ENCODE measurements at places on chromosomes 5 and 9.

DNA sequence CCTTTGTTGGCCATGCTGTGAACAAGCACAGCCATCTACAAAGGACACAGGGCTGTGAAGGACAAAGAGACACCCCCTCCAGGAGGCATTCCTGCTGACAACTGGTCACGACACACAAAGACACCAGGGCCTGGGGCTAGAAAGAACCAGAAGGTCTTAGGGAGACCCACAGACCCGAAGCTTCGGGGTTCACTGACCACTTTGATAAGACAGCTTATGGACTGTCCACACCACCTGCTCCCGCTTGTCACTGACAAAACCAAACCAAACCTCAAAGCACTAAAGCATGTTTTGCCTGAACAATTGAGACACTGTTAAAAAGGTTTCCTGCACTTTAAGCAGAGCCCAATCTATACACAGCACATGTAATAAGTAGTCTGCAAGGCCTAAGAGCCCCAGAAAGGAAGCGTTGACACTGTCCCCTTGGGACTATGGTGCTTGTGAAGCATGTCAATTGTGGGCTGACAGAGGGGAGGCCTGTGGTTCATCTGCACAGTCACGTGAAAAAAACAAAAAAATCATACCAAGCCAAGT, 185.0 kb downstream of the GAPVD1 start:
- peak overlapping the region; percentile 38 for H3K4me3 ChIP-seq
- peaks cover 51% of the 10 kb centered on the region for H3K4me1 ChIP-seq
- H3K27ac ChIP-seq = peak overlapping the region; percentile 56
- peaks cover 59% of the 10 kb centered on the region for H3K36me3 ChIP-seq
- peak; percentile 100 for ATAC-seq

DNA sequence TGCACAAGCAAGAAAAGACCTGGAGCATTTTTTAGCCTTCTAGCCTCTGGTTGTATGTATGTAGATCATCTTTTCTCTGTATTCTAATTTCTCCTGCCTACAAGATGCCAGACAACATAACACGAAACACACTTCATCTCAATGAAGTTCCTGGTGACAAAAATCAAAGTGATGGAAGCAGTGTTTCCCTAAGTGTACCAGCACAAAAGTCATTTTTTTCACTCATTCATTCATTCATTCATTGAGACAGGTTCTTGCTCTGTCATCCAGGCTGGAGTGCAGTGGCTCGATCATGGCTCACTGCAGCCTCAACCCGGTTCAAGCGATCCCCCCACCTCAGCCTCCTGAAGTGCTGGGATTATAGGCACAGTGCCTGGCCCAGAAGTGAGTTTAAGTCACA, 71.5 kb upstream of the SAP30L start:
- no peaks in the 10 kb centered on the region for H3K27me3 ChIP-seq
- no peak for ATAC-seq
- no peak overlapping the region for H3K4me3 ChIP-seq
- no peaks in the 10 kb centered on the region for H3K4me1 ChIP-seq

DNA sequence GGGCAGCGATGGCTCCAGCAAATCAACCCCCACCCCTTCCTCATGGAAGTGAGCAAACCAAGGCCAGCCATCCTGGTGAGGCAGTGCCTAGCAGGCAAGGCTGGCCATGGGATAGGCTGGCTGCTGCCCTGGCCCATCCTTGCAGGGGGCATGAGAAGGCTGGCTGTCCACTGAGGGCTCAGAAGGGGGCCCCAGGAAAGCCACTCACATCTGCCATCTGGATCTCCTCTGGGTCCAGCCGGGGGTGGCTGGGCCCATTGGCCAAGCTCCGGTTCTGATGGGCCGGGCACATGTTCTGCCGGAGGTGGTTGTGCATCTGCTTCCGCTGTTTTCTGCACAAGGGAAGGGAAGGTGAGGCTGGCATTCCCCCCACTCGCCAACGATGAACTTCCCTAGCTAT, 57.1 kb downstream of the PSD2 start:
- H3K27me3 ChIP-seq = no peaks in the 10 kb centered on the region
- H3K4me3 ChIP-seq = no peak overlapping the region
- H3K27ac ChIP-seq = no peak overlapping the region
- H3K4me1 ChIP-seq = peaks cover under 1% of the 10 kb centered on the region
- no peak for ATAC-seq
- no peaks in the 10 kb centered on the region for H3K36me3 ChIP-seq

DNA sequence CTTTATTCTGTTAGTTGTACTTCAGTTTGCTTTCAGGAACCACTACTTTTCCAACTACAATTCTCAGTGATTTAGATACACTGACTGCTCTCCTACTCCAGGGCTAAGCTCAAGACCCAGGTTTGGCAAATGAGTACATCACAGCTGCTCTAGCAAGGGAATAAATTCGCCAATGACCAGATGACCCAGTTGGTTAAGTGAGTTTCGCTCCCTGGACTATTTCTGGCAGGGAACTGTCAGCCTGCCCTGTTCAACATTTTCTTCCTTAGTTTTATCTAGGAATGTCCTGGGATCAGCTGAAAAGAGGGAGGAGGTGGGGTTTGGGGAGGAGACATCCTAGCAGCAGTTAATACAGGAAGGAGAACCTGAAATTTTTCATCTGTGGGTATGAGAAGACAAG, 6.4 kb upstream of the STARD4 start:
- H3K27me3 ChIP-seq = no peaks in the 10 kb centered on the region
- no peaks in the 10 kb centered on the region for H3K36me3 ChIP-seq

- peaks cover 40% of the 10 kb centered on the region for H3K4me1 ChIP-seq
- no peaks in the 10 kb centered on the region for H3K36me3 ChIP-seq
- no peak overlapping the region for H3K4me3 ChIP-seq
- no peak overlapping the region for H3K27ac ChIP-seq
- H3K27me3 ChIP-seq = no peaks in the 10 kb centered on the region
These were observed 98.4 kb downstream of the MED27 start for GRCh38 chr9:131981116-131981776.

DNA sequence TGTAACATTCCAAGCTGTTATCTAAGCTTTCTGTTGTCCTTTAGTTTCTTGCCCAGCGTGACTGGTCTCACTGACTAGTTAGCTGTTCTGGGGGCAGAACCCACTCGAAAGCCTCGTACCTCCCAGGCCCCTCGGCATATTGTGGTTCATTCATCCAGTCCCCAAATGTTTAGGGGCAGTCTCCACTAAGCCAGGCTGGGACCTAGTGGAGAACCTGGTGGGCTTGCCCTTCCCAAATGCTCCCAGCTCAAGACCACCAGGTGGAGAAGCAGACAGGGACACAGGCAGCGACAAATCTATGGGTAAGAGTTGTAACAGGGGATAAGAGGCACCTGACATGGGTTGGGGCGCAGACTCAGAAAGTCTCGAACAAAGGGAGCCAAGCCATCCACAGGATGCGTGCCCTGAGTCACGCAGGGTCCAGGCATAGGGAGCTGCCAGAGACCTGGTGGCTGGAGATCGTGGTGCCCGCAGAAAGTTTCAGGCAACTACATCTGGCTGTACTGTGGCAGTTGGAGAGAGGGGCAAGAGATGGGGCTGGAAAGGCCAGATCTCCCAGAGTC, 851 bp upstream of the EEIG1 start:
- H3K4me3 ChIP-seq = peak overlapping the region; percentile 87
- H3K27ac ChIP-seq = peak overlapping the region; percentile 79

- peak; percentile 49 for ATAC-seq
- H3K4me1 ChIP-seq = peaks cover 21% of the 10 kb centered on the region
- H3K27me3 ChIP-seq = peaks cover 10% of the 10 kb centered on the region
- H3K36me3 ChIP-seq = no peaks in the 10 kb centered on the region
These were observed 19.3 kb upstream of the RAPGEF1 start for GRCh38 chr9:131759017-131759647.

DNA sequence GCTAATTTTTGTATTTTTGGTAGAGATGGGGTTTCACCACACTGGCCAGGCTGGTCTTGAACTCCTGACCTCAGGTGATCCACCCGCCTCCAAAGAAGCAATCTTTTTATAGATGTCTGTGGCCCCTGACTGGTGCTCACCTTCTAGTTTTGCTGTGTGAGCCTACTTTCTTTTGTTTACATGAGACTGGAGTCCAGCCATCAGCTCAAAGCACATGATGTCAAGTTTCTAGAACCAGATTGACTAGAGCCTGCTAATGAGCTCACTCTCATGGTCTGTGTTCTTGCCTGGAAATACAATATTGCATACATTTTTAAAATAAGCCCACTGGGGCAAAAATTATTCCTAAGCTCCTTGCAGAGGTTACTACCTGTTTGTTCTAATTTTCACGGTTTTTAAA, 102.9 kb upstream of the PIK3R1 start:
- ATAC-seq = no peak
- no peak overlapping the region for H3K4me3 ChIP-seq
- no peak overlapping the region for H3K27ac ChIP-seq
- peaks cover 7% of the 10 kb centered on the region for H3K27me3 ChIP-seq
- H3K36me3 ChIP-seq = no peaks in the 10 kb centered on the region
- peaks cover 10% of the 10 kb centered on the region for H3K4me1 ChIP-seq

DNA sequence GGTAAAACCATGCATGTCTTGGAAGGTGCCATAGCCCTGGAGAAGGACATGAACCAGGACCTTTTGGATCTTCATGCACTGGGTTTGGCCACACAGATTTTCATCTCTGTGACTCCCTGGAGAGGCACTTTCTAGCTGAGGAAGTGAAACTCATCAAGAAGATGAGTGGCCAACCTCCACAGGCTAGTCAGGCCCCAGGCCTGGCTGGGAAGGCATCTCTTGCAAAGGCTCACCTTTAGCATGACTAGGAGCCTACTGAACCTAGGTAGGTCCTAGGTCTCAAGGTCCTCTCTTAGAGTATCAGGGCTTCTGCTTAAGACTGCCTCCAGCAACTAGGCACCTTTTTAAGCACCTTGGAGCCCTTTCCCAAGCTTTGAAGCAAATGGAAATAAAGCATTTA, 1448.7 kb upstream of the ACO1 start:
- H3K36me3 ChIP-seq = no peaks in the 10 kb centered on the region
- no peak overlapping the region for H3K4me3 ChIP-seq
- H3K4me1 ChIP-seq = no peaks in the 10 kb centered on the region
- no peak overlapping the region for H3K27ac ChIP-seq

DNA sequence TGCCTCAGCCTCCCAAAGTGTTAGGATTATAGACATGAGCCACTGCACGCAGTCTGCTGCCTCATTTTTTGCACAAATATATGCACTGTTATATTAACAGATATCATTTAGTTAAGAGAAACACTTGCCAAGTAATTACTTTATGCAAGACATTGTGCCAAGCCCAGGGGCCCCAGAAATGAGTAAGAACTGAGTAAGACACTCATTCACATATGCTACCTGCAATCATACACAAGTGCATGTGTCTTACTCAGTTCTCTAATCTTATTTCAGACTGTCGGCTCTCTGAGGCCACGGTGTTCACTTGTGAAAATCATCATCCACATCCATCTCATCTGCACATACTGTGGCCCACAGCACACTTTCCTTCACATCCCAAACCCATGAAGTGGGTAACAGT, 16.0 kb downstream of the TRAF1 start:
- ATAC-seq = no peak
- H3K4me3 ChIP-seq = no peak overlapping the region
- no peaks in the 10 kb centered on the region for H3K27me3 ChIP-seq
- peak overlapping the region; percentile 46 for H3K27ac ChIP-seq

DNA sequence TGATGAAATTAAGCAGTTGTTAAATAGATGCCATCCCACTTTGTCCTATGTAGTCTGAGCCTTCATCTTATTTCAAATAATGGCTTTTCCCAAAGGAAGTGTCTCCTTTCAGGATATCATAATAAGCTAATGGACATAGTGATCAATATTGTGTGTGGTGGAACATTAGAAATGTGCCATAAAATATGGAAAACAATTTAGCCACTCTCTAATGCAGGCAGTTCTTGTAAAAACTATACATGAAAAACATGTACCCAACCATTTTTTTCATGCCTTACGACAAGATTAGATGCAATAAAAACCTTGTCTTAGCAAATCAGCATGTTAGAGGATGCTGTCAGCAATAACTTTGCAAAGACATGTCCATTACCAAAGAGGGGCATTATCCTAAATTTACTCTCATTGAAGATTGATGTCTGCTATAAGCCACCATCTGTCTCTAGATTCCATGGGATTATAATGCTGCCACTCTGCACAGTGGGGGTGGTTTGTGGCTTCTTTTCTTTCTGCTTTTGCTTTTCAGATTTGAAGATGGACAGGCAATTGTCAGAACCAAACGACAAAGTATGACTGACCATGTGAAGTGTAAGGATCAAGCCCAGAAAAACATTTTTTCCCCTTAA, 724.0 kb upstream of the ZNF608 start:
- no peak overlapping the region for H3K4me3 ChIP-seq
- H3K27ac ChIP-seq = no peak overlapping the region
- ATAC-seq = no peak
- H3K27me3 ChIP-seq = no peaks in the 10 kb centered on the region
- H3K4me1 ChIP-seq = no peaks in the 10 kb centered on the region

DNA sequence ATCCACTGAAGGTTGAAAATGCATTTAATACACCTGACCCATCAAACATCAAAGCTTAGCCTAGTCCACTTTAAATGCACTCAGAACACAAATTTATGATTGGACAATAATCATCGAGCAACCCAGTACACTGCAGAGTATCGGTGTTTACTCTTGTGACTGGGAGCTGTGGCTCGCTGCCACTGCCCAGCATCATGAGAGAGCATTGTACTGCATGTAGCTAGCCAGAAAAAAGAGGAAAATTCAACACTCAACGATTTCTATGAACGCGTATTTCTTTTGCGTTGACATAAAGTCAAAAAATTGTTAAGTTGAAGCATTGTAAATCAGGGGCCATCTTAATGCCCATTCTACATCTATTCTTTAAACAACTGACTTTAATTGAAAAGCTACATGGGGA, 95.1 kb upstream of the CD180 start:
- peaks cover 17% of the 10 kb centered on the region for H3K27me3 ChIP-seq
- ATAC-seq = no peak

- H3K4me3 ChIP-seq = no peak overlapping the region
- H3K27ac ChIP-seq = no peak overlapping the region
- no peak for ATAC-seq
- no peaks in the 10 kb centered on the region for H3K36me3 ChIP-seq
These were observed 120.2 kb downstream of the PSD2 start for GRCh38 chr5:139915834-139916233.

- H3K27ac ChIP-seq = no peak overlapping the region
- ATAC-seq = no peak
- H3K27me3 ChIP-seq = no peaks in the 10 kb centered on the region
- H3K36me3 ChIP-seq = peaks cover 15% of the 10 kb centered on the region
- no peak overlapping the region for H3K4me3 ChIP-seq
These were observed 9.5 kb downstream of the SLC35A4 start for GRCh38 chr5:140574165-140574564.

- H3K27ac ChIP-seq = no peak overlapping the region
- peaks cover 29% of the 10 kb centered on the region for H3K4me1 ChIP-seq
- no peak for ATAC-seq
- H3K36me3 ChIP-seq = no peaks in the 10 kb centered on the region
These were observed 111.8 kb downstream of the UNC13B start for GRCh38 chr9:35273591-35273990.

- no peaks in the 10 kb centered on the region for H3K36me3 ChIP-seq
- ATAC-seq = no peak
- H3K27me3 ChIP-seq = peaks cover 12% of the 10 kb centered on the region
- H3K4me3 ChIP-seq = no peak overlapping the region
- no peaks in the 10 kb centered on the region for H3K4me1 ChIP-seq
These were observed 23.2 kb downstream of the DNM1 start for GRCh38 chr9:128226412-128226801.

GRCh38 chr5:123087173-123088030, 1.6 kb upstream of the PRDM6 start:
- no peak overlapping the region for H3K27ac ChIP-seq
- ATAC-seq = no peak
- H3K4me3 ChIP-seq = peak overlapping the region; percentile 48
- H3K4me1 ChIP-seq = peaks cover 43% of the 10 kb centered on the region
- no peaks in the 10 kb centered on the region for H3K36me3 ChIP-seq
- peaks cover 92% of the 10 kb centered on the region for H3K27me3 ChIP-seq
